CD4-positive, alpha-beta memory T cell (primary cell): ENCODE measurements at places on chromosomes 7 and 10. TPM values are rescaled to one million over a fixed set of nuclear protein-coding genes. Genes with fewer than 3 reads are reported as not detected.

The SH3PXD2A gene
- 17.5 TPM for total RNA-seq

The TEX36 gene
- total RNA-seq = not detected

DNA sequence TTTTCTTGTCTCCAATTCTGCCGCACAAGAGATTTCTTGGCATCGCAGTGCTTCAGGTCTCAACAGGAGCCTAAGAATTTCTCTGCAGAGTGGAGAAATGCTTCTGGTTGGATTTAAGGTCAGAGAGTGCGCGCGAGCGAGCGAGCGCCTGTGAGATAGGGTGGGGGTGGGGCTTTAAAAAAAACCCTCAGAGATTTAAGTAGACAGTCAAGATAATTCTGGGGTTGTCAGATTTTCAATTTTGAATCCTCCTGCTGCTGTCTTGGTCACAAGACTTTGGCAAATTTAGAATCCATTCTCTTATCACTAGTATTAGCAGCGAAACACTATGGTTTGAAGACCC, 49.7 kb downstream of the CPEB3 start:
- DNase-seq = no peak
- peaks cover 37% of the 10 kb centered on the region for H3K4me1 ChIP-seq
- H3K36me3 ChIP-seq = no peaks in the 10 kb centered on the region
- peak overlapping the region; percentile 56 for H3K27ac ChIP-seq

- peaks cover 90% of the 10 kb centered on the region for H3K4me1 ChIP-seq
- H3K36me3 ChIP-seq = no peaks in the 10 kb centered on the region
- no peaks in the 10 kb centered on the region for H3K27me3 ChIP-seq
- H3K27ac ChIP-seq = no peak overlapping the region
Observed at GRCh38 chr7:114936471-114936870, 14.6 kb downstream of the MDFIC start.

DNA sequence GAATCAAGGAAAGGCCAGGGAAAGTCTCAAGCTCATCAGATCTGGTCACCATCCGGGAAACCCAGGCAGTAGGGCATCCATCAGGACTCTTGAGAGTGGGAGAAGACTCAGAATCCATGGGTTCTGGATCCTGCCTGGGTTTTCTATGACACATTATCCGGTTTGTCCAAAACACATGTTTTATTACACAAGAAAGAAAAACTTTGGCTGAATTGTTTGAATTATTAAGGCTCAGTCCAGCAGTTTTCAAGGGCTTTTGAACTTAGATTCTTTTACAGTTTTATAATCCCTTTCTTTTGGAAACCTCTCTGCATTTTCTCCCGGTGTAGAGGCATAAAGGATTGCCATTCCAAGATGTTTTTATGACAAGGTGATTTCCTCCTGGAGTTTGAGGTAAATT, 528.5 kb upstream of the MGMT start:
- no peak overlapping the region for H3K4me3 ChIP-seq
- no peaks in the 10 kb centered on the region for H3K27me3 ChIP-seq
- no peaks in the 10 kb centered on the region for H3K36me3 ChIP-seq
- no peak overlapping the region for H3K27ac ChIP-seq
- no peak for DNase-seq

The C10orf67 gene
- not detected for total RNA-seq
